ENCODE measurements at places on chromosomes 1 and 21.

DNA sequence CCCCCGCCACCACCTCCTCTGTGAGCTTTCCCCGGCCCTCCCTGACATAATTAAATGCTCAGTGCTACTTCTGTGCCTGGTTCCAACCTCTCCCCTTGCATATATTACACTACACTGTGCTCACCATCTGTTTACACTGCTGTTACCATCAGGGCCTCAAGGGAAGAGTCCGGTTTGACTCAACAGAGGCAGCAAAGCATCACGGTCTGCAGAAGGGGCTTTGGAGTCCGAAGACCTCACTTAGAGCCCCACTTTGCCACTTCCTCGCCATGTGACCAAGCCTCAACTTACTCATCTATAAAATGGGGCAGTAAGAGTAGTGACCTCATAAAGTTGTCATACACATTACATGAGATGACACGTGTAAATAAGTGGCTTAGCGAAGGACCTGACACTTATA is 27.4 kb downstream of the KCNN3 start:
- DNase-seq, result no peak

- DNase-seq, result no peak
Observed at GRCh38 chr1:222768592-222768991, 31.6 kb downstream of the FAM177B start.

DNA sequence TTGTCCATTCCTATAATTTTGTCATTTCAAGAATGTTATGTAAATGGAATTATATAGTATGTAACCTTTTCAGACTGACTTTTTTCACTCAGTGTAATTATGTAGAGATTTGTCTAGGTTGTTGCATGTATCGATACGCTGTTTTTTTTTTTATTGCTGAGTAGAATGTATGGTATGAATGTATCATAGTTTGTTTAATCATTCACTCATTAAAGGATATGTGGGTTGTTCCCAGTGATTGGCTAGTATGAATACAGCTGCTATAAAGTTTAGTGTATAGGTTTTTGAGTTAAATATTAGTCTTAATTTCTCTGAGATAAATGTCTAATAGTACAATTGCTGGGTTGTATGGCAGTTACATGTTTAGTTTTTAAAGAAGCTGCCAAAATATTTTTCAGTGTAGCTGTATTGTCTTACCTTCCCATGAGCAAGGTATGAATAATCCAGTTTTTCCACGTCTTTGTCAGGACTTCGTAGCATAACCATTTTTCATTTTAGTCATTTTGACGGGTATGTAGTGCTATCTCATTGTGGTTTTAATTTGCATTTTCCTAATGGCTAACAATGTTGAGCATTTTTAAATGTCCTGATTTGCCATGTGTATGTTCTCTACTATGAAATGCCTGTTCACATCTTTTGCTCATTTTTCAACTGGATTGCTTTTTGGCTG is 22.4 kb downstream of the CASQ2 start:
- no peak for DNase-seq

- DNase-seq, result no peak
Observed at GRCh38 chr1:53929246-53929960, 16.1 kb downstream of the IFT25 start.

GRCh38 chr1:116855773-116856201 is 53.9 kb upstream of the PTGFRN start:
- DNase-seq, result no peak

Data from HS-27A (cell line).